ENCODE measurements at places on chromosomes 16 and 17.
A peak's percentile ranks its signal among the peaks of the same experiment; 100 is the strongest.

GRCh38 chr16:52976539-52977167 is 76.0 kb downstream of the CHD9NB start:
- DNase-seq, result no peak

DNA sequence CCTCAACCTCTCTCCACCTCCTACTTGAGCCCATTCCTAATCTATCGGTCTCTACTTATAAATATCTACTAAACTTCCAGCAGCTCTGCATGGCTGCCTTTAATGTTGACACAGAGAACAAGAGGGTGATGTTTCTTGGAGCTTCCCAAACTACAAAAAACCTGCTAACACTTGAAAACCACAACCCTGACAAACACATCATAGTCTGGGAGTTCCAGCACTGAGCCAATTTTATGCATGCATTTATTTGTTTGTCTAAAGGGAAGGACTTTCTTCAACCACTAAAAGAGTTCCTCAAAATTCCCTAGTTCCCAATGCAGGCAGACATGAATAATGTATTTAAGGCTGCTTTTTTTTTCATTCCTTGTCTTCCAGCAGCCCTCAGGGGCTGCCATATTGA is 331.8 kb upstream of the XYLT1 start:
- no peak for DNase-seq

- no peak for DNase-seq
Measured at GRCh38 chr16:12675852-12676251, 127.8 kb downstream of the CPPED1 start.

GRCh38 chr17:75183999-75184884 is 1.5 kb upstream of the SUMO2 start:
- DNase-seq, result no peak

DNA sequence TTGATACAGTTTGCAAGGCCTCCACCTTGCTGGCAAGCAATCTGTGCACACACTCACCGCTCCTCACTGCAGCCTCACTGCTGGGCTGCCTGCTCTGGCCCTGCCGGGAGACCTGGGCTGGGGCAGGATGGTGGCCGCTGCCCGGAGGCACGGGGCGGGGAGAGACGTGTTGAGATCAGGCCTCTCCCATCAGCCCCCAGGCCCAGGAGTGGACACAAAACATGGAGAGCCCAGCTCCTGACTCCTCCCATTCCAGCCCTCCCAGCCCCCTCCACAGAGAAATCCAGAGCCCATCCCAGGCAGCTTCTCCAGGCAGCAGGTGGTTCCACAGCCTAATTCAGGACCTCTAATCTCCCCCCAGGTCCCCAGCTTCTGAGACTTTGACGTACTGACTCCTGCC is 23.1 kb upstream of the RPL38 start:
- DNase-seq, result no peak

DNA sequence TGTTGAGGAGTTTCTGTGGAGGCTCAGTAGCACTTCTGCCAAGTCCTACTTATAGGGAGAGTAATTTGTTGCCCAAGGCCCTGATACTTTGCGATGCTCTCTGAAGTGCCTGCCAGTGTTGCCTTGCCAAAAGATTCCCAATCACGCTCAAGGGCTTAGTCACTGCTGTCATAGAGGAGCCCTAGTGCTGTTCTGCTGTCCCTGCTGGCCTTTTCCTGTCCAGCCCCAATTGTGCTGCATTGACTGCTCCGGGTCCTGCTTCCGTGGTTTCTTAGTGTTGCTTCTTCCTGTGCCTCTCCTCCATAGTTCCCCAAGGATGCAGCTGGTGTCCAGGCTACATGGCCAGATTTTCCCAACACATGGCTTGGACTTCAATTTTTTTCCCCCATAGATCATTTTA is 13.9 kb downstream of the NUP93 start:
- DNase-seq, result no peak

DNA sequence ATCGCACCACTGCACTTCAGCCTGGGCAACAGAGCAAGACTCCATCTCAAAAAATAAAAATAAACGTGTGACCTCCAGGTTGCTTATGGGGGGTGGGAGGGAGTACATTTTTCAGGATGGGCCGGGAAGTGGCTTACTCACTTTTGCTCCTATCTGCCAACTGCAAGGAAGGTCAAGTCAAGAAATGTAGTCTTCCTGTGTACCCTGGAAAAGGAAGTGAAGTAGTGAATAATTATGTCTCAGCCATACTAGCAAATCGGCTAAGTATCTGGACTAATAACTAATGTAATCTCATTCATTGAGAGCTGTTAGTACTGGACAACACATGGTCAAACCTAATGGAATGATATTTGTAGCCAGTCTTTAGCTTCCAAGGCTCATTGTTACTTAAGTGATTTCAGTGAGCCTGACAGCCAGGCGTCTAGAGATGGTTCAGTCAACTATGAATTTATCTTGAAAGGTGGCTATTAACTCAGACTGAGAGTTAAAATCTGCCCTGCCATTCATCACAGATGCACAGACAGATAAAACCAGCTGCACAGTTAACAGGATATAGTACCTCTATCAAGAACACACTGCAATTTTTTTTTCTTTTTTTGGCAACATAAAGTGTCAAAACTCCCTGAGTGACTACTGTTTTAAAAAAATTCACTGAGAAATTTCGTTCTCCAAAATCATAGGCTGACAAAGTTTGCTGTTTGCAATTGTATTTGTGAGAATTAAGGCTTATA is 3.7 kb upstream of the TACO1 start:
- DNase-seq, result no peak

GRCh38 chr16:51359141-51359955 is 208.3 kb upstream of the SALL1 start:
- DNase-seq, result no peak

- DNase-seq, result no peak
Measured at GRCh38 chr17:46171939-46172338, 21.3 kb downstream of the KANSL1 start.

DNA sequence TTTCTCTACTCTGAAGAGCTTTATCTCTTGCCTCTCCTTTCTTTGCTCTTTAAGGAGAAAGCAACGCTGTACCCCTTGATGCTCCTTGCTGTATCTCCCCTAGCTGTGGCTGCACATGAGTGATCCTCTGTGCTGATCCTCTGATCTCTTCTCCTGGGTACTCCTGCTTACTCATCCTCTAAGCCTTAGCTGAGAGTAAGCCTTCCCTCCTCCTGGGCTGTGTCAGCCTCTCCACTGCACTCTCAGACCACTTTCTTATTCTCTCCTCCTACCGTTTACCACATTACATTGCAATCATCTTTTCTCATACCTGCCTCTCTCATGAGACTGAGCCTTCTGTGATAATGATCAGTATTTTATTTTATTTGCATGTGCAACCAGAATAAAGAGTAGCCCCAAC is 25.1 kb downstream of the SOX9 start:
- DNase-seq, result no peak

GRCh38 chr17:48162306-48162934 is 54.9 kb downstream of the SNX11 start:
- no peak for DNase-seq

- DNase-seq, result peak; percentile 12
Measured at GRCh38 chr16:2296661-2297505, 29.0 kb upstream of the RNPS1 start.
